ENCODE measurements at places on chromosomes 1 and 21.

DNA sequence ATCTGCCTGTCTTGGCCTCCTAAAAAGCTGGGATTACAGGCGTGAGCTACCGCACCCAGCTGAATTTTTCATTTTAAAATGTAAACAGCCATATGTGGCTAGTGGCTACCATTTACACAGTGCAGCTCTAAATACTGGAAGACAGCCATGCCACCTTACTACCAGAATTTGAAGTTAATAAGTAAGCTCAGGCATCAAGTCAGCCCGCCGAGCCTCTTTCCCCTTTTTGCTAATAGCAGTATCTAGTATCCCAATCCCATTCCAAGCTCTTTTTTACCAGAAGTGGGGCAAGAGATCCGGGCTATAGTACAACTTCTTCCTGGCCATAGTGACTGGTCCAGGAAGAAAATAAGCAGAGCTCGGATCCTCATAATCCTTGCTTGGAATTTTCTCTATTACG, 15.1 kb downstream of the TAF13 start:
- no peak for DNase-seq

DNA sequence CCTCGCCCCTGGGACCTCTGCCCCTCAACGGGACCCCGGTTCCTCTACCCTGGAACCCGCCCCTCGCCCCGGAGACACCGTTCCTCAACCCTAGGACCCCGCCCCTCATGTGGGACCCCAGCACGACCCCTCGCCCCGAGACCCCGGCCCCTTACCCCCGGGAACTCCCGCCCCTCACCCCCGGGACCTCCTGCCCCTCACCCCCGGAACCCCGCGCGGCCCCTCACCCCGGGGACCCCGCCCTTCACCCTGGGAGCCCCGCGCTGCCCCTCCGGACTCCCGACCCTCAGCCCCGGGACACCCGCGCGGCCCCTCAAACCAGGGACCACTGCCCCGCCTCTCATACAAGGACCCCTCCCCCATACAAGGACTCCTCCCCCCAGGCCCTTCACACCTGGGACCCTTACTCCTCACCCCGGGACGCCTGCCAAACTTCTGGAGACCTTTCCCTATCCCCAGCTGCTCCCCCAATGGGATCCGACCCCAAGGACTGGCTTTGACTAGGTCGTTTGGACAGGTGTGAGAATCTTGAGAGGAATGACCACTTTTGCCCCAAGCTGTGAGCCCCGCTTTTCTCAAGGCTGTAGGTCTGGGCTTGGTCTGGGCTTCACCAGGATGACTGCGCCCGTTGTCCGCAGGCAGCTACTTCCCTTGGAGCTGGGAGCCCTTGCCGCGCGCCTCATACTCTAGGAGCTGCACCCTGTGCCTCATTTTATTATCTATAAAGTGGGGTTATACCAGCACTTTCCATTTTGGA, 843 bp downstream of the DIP2A start:
- no peak for DNase-seq

DNA sequence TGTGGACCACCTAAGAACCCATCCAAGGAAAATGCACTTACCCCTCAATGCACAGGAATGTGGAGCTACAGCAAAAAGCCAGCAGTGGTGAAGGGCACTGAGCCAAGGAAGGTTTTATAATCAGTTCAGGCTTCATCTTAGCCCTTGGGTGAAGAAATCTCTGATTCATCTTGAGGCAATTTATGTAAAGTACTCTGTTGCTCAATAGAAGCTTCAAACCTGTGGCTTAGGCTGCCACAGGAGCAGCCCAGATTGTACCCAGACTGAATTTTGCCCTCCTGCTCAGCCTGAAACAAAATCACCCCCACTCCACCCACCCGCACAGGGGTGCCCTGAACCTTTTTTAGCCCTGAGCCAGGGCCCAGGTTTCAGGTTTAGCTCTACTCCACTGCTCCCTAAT, at the start of gene S100A12:
S100A12 (minus strand) TSS at position 111 of the 400 bp plus-strand sequence. CDS start 1,029 bp downstream, outside the sequence.
- DNase-seq, result no peak

- no peak for DNase-seq
Observed at GRCh38 chr1:119675349-119676345, 27.6 kb upstream of the ZNF697 start.
